ENCODE measurements at places on chromosomes 4 and X.

GRCh38 chr4:10011885-10012284 lies 9.4 kb downstream of the SLC2A9 start:
- no peak for DNase-seq

DNA sequence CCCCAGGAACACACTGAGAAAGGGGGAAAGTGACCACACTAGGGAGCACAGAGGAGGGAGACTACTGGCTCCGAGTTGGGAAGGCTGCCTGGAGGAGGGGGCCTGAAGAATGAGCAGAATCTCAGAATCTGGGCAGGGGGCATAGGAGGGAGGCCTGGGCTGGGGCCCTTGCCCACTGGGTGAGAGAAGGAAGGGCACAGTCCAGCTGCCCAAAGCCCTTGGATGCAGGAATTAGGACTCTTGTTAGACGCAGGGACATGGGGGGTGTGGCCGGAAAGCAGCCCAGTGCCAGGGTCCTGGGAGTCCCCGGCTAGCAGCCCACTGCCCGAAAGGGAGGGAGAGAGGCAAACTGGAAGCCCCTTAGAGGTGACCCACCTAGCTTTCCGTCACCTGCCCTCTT lies 1.9 kb upstream of the DUSP9 start:
- DNase-seq, result no peak

- no peak for DNase-seq
Measured at GRCh38 chr4:185322803-185323202, 72.9 kb downstream of the LRP2BP start.

DNA sequence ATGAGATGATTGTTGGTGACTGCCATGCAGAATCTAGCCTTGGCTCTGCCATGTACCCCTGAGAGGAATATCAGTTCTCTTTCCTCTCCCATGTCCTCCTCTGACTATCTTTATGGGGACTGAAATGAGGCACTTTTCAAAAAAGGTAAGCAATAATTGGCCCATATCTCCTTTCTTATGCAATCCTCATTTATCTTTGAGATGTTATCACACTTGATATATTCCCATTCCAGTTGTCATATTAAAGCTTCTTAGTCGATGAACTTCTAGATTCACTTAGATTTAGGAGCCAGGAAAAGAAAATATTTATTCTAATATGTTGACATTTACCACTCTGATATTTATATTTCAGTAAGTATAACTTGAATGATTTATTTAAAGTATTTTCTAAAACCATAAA lies 55.3 kb upstream of the CXCL8 start:
- no peak for DNase-seq

DNA sequence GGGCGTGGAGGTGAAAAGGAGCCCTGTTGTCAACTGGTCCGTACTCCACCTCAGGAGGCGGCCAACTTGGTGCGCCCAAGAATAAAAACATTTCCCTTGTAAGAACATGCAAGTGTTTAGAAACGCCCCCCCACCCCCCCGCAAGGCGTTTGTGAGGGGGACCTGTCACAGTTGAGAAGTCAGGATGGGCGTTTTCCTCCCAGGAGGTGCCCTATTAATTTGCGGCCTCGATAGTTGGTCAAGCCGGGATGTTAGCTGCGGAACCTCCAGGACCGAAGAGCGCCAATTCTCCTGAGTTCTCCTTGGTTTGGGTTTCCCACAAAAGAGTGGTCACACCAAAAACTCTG lies 651 bp upstream of the SAP30 start:
- no peak for DNase-seq

Data from SIG-M5 (cell line).